Coronary artery (tissue), 2 donors: ENCODE measurements at places on chromosomes 3 and 15.

GRCh38 chr3:151630938-151631441 is 102.7 kb upstream of the AADACL2 start:
- no peak for DNase-seq

DNA sequence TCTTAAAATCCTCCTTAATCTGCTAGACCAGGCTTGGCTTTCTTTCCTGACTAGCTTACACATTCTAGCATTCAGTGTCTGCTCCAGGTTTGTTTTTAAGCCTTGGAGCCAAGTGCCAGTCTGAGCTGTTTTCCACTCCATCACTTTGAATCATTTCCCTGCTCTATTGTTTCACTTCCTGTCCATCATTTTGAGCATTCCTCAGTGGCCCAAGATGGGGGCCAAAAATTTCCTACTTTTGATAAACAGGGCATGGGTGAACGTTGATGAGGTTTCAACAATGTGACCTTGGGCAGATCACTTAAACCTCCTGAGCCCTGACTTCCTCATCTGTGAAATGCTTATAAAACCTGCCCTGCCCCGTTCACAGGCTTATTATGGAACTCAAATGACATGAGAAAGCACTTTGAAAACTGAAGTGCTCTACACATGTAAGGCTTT is 4.4 kb downstream of the CYP19A1 start:
- no peak for DNase-seq

GRCh38 chr3:10438902-10439610 is 66.3 kb downstream of the ATP2B2 start:
- no peak for DNase-seq

DNA sequence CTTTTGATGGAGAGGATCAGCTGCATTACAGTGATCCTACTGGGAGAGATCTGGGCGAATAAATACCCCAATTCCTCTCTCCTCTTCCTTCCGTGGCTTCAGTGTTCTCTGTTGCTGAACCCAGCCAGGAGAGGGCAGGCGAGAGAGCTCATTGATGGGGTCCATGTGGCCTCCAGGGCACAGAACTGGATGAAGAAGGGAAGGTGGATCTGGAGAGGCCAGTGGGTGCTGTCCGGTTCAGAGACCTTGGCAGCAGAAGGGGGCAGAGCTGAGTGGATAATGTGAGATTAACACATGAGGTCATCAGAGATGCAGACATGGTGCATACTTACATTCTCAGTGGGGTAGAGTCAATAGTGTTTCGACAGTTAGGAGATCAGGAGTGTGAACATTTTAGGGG is 193.6 kb downstream of the CLSTN2 start:
- no peak for DNase-seq

- DNase-seq, result no peak
Observed at GRCh38 chr15:91302588-91303439, 202.8 kb downstream of the SV2B start.

GRCh38 chr3:152069871-152070270 is 196.4 kb downstream of the SUCNR1 start:
- no peak for DNase-seq

GRCh38 chr3:184218814-184219213 is 10.6 kb upstream of the VWA5B2 start:
- no peak for DNase-seq

DNA sequence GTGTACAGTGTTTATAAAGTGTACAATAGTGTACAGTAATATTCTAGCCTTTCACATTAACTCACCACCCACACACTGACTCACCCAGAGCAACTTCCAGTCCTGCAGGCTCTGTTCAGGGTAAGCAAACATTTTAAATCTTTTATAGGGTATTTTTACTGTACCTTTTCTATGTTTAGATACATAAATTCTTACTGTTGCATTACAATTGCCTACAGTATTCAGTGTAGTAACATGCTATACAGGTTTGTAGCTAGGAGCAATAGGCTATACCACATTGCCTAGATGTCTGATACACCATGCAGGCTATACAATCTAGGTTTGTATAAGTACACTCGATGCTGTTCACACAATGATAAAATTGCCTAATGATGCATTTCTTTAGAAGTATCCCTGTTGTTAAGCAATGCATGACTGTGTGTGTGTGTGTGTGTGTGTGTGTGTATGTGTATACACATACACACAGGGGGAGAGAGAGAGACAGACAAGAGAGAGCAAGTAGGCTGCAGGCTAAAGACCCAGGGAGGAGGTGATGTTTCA is 72.5 kb upstream of the PRR23C start:
- DNase-seq, result no peak

GRCh38 chr3:53547327-53547726 is 52.9 kb downstream of the CACNA1D start:
- DNase-seq, result no peak

- DNase-seq, result no peak
Observed at GRCh38 chr3:37580237-37580636, 281.4 kb upstream of the CTDSPL start.

- DNase-seq, result no peak
Observed at GRCh38 chr3:34203386-34203785, 405.0 kb downstream of the PDCD6IP start.

DNA sequence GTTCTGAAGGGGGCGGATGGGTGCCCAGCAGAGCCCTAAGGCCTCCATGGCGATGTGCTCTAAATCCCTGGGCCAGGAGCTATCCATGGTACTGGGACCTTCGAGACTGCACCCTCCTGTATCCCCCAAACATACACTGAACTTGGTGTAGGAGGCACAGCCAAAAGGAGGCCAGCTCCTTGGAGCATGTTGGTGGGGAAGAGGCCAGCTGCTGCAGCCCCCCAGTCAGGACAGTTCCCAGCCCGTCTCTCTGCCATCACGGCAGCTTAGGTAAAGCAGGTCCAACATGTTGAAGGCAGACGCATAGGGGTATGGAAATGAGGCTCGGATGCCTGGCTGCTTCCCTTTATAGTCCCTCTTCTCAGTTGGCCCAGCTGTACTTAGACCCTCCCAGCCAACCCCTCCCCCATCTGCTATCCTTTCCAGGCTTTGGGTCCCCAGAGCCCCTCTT is 1.8 kb downstream of the CAMKV start:
- no peak for DNase-seq

DNA sequence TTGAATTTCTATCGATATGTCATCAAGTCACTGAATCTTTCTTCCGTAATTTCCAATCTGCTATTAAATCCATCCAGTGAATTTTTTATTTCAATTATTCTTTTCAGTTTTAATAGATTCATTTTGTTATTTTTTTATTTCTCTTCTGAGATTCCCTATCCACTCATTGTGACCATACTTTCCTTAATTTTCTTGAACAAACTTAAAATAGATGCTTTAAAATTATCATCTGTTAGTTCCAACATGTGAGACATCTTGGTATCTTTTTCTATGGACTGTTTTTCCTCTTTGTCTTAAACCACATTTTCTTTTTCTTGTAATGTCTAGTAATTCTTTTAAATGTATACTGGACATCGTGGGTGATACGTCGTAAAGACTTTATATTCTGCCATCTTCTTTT is 236.6 kb upstream of the TLE3 start:
- DNase-seq, result no peak
